ENCODE measurements at places on chromosomes 4 and X. TPM values are rescaled to one million over a fixed set of nuclear protein-coding genes. Genes with fewer than 3 reads are reported as not detected.

The RASL11B gene
- total RNA-seq = not detected

The MAP7D2 gene
- total RNA-seq = 0.15 TPM

The PHOX2B gene
- total RNA-seq = not detected

The POU4F2 gene
- total RNA-seq = not detected

The RPL10 gene
- 1,669 TPM for total RNA-seq

The DMD gene
- total RNA-seq = 8.8 TPM

The CT55 gene
- total RNA-seq = not detected

The BANK1 gene
- total RNA-seq = under 0.01 TPM

The DCAF8L2 gene
- total RNA-seq = 0.32 TPM

The HSFX2 gene
- 0.32 TPM for total RNA-seq

The AMBN gene
- total RNA-seq = not detected

The SPANXA1 gene
- total RNA-seq = not detected

The SMS gene
- 291 TPM for total RNA-seq

The SCRG1 gene
- not detected for total RNA-seq

The TCP11X2 gene
- not detected for total RNA-seq

The SLC9B2 gene
- total RNA-seq = 20.1 TPM

The GAGE1 gene
- total RNA-seq = not detected

The GAGE12E gene
- not detected for total RNA-seq

The P2RY4 gene
- not detected for total RNA-seq

The IL2RG gene
- total RNA-seq = not detected

The HHIP gene
- total RNA-seq = 89.8 TPM

The RADX gene
- total RNA-seq = under 0.01 TPM

The LINC00632 gene
- 2.6 TPM for total RNA-seq

The MAGEA4 gene
- total RNA-seq = not detected

The BBS7 gene
- 20.1 TPM for total RNA-seq

The SPATA4 gene
- not detected for total RNA-seq

The FGFBP1 gene
- not detected for total RNA-seq

The BEND4 gene
- total RNA-seq = 2.7 TPM

The SMIM31 gene
- total RNA-seq = not detected

The SLC25A14 gene
- 8.5 TPM for total RNA-seq

The DBET gene
- not detected for total RNA-seq

The ARMCX5 gene
- total RNA-seq = 14.3 TPM
